CD4-positive, alpha-beta T cell treated with Interleukin-10 for 1 hour (primary cell): ENCODE measurements at places on chromosomes 7 and 10.

GRCh38 chr10:34112171-34112782 lies 702.8 kb downstream of the PARD3 start:
- no peak for DNase-seq

DNA sequence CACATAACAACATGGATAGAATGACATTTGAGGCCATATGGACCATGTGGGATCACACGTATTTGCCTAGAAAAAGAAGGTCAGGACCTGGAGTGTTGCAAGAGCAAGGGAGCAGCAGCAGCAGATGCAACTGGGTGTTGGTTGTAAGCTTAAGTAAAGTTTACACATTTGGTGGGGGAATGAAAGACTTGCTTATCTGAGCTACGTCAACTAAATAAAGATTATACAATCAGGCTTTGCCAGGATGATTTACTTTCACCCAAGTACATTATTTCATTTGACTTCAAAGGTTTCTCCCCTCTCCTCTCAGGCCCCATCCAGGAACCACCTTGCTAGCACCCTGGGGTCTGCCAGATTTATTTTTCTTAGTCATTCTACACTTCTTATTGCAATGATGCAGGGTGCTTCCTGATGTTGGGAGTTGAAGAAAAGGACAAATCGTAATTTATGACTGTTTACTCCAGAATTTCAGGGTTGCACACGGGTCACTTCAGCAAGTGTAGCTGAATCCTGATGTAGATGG lies 591.9 kb upstream of the IGFBP3 start:
- DNase-seq = no peak

DNA sequence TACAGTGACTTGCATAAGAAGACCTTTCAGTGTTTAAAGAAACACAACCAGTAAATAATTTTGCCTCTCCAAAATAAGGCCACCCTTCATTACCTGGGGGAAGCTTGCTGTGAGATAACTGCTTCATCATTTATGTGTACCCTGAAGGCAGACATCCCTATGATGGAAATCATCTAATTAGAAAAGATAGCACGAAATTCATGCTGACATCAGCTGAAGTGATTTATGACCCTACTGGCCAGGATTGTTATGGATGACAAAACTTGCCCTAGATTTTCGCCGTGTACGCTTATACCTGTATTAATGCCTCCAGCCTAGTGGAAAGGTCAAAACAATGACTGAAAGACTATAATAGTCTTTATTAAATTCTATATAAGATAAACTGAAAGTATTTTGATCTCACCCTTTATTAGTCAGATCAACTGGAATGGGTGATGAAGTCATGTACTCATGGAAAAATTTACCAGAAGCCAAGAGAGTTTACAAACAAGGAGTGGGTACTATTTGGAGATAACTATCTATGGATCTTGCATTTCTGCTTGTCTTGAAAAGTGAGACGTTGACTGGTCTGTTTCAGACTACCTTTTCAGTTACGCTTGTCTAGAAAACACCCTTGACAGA lies 114.2 kb downstream of the PPP1R3A start:
- no peak for DNase-seq

DNA sequence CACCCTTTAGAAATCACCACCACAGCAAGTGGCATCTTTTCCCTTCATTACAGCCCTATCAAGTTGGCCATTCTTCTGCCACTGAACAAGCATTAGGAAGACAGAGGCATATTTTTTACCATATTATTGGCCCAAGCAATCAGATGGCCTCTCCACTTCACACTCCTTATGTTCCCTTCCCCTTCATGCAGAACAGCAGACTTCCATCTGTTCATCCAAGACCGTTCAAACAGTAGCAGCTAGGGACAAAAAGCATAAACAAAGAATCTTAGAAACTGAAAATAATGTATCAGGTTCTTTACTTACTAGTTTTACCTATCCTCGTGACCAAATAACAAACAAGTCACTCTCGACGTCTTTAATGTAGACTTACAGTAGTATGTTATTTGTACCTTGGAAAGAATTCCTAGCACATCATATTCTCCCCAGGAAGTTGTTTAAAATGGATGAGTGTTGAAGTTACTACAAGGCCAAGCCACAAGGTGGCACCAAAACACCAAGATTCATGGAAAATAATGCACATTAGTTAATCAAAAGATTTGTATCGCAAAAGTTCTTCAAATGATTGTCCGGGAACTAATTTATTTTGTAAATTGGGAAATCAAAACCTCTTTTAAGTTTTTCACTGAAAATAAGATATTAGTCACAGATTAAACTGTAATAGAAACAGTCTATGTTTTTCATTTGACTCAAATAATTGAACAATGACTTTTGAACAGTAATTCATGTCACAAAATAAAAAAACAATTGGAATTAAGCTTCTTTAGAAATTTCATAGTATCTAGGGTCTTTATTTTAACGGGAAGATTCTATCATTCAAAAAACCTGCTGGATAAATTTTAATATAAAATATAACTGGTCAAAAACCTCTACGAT lies 112.1 kb downstream of the VPS41 start:
- peak; percentile 60 for DNase-seq

- no peak for DNase-seq
Observed at GRCh38 chr10:86391236-86391840, 24.7 kb upstream of the GRID1 start.
